Breast epithelium (tissue), 4 donors: ENCODE measurements at places on chromosomes 12 and 14.

GRCh38 chr12:52139579-52140062, 52.2 kb downstream of the KRT80 start:
- DNase-seq = no peak

GRCh38 chr14:102505775-102506625, 3.6 kb downstream of the ANKRD9 start:
- no peak for DNase-seq

DNA sequence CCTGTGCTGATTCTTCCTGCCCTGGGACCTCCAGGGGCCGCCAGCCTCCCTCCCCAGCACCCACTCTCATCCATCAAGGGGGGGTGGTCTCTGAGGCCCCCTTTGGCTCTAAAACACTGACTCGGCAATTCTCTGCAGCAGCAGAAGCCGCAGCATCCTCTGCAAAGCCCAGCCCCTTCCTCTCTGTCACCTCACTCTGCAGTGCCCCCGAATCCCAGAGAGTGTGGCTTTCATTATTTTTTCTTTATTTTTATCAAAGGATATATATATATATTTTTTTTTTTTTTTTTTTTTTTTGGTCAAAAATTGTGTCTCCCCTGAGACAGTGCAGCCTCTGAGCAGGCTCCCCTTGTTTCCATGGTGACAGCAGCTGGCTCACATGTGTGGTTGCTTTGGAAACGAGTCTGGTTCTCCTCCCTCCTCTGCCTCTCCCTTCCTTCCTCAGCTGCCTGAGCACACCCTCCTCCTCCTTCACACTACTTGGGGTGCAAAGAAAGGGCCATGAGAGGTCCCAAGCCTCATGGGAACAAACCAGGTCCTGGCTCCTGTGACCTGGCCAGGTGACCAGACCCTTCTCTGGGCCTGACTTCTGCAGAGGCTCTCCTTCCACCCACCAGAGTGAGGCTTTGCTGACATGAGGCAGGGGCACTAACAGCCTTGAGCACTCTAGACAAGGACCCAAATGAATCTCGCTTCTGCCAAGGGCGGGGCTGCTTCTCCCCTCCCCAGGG, 100.5 kb downstream of the LRRC74A start:
- DNase-seq = no peak

GRCh38 chr14:105063056-105063455, 2.2 kb downstream of the GPR132 start:
- no peak for DNase-seq

DNA sequence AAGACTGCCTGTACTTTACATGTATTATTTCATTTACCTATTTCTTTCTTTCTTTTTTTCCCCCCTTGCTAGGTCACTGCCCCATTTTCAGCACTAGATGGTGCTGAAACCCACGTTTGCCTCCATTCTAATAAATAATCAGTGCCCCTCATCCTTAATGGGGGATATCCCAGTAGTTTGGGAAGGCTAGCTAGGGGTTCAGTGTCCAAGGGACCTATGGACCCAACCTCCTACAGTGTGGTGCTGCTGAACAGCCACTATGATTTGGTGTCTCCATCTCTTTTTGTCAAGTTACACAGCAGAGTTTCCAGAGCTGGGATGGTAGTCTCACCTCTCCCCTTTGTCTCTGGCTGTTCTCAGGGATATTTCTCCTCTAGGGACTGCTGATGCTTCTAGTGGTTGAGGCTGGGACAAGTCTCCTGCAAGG, 6.5 kb upstream of the HCFC2 start:
- DNase-seq = no peak

- DNase-seq = no peak
These were observed 454.4 kb downstream of the VRK1 start for GRCh38 chr14:97251491-97252155.

GRCh38 chr12:109879351-109880042, 844 bp downstream of the GLTP start:
- no peak for DNase-seq

- no peak for DNase-seq
These were observed 149.7 kb upstream of the ARHGAP5 start for GRCh38 chr14:31927348-31927832.

GRCh38 chr12:75970310-75970709, 61.3 kb downstream of the PHLDA1 start:
- no peak for DNase-seq

DNA sequence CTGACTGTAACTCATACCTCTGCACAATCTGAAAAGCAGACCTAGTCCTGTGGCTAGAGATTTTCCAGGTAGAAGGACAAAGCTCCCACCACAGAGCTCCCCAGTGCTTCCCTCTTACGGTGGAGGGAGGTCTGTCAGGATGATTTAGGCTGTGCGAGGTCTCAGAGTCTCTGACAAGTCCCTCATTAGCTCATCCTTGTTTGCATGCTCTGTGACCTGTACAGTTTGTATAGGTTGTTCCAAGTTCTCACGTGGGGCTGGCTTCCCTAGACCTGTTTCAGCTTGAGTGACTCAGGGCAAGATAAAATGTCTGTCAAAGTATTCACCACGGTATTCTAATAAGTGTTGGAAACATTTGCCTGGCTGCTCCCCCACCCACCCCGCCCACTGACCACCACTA, 34.8 kb downstream of the ASCL1 start:
- DNase-seq = no peak

- DNase-seq = no peak
These were observed 1.1 kb downstream of the PDE3A start for GRCh38 chr12:20369305-20370013.

- no peak for DNase-seq
These were observed 1489.8 kb upstream of the FLRT2 start for GRCh38 chr14:84040101-84040500.

DNA sequence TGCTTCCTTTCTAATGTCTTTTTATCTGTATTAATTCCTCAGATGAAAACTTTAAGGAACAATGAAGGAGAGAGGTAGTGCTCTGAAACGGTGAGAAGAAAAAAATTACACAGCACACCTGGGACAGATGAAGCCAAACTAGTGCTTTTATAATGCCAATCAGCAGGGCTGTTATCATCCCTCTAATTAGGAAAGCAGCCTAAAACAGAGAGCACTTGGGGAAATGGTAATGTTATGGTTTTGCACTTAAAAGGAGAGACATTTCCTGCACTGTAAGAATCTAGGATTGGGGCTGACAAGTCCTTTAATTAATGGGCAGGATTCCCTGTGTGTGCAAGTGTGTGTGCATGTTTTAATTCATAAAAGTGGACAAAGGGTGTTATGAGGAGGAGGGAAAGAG, 4.8 kb upstream of the LMO3 start:
- no peak for DNase-seq

DNA sequence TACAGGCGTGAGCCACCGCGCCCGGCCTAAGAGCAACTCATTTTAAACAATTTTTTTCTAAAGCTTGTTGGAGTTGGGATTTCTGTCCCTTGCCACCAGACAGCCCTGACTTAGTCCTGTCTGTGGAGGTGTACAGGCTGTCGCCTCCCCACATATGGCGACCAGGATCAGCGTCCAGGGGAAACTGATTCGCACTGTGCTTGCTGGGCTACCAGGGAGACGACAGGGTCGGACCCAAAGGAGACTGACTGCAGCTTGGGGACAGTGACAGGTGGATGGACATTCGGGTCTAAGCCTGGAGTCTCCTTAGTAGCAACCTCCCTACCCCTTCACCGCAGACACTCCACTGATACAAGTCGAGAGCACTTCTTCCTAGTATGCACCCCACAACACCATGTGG, 40.3 kb downstream of the TRAFD1 start:
- peak; percentile 14 for DNase-seq

DNA sequence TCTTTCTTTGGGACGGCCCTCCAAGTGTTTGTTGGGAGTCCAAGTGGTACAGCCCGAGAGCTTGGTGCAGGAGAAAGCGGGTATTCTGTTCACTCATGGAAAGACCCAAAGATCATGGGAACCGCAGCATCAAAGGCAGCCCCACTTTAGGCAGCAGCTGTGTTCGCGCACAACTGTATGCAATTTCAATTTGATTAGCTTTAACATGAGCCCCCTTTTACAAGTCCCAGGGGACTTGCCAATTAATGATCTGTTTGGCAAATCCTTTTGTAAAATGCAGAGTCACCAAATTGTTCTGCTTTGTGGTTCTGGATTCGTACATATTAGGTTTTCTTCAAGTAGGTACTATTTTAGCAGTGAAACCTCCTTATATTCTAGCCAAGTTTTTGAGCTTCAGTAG, 217.7 kb downstream of the AACS start:
- DNase-seq = no peak

DNA sequence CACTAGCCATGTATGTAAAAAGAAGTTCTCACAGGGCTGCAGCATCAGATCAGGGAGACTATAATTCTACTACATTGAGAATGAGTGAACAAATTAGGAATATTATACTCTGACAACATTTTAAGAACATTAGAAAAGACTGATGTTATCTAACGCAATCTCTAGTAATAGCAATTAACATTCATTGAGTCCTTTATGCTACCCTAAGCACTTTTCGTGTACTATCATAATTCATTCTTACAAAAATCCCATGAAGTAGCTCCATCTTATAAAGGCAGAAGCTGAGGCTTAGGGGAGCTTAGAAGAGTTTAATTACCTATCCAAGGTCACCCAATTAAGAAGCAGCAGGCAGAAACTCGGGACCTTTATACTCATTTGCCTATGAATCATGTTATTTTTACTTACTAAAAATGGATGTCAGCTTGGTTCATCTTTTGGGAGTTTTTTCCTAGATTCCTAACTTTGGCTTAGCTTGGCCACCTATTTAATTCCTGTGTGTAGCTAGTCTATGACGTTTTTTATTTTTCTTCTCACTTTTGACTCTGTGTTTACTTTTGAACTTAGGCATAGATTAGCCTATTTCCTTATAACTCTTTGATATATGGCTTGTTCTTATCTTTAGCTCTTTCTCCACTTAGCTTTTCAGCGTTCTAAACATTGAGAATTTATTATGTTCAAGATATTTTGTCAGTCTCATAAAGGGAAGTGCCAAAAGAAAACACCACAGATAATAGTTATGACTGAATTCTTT, 333.5 kb upstream of the DCN start:
- no peak for DNase-seq

DNA sequence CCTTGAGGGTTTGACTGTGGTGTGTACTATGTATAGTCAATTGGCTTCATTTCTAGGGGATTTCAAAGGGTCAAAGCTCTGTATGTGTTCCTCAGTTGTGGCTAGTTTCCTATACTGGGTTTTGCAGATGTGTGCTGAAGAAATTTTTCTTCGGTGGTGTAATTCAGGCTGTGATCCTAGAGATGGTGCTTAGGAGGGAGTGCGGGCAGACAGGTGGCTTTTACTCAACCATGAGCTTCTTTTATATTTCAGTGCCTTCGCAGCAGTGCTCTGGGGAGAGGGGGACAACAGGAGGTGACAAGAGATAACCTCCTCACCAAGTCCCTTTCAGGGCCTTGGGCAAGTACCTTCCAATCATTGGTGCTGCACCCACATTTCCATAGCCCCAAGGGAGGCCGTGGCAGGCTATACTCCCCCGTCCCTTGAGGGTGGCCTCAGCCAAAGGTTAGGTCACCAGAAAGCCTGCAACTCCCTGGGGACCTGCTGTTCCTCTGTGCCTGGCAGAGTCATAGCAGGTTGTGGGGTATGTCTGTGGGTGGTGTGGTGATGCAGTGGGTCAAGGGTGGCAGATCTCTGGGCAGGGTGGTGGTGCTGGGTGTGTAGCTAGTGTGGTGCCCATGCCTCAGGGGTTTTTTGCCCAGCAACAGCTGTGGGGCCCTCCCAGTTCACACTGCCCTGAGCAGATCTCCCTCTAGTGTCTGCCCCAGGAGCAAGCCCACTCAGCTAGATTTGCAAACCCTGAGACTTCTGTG, 37.0 kb upstream of the TMX1 start:
- DNase-seq = no peak

DNA sequence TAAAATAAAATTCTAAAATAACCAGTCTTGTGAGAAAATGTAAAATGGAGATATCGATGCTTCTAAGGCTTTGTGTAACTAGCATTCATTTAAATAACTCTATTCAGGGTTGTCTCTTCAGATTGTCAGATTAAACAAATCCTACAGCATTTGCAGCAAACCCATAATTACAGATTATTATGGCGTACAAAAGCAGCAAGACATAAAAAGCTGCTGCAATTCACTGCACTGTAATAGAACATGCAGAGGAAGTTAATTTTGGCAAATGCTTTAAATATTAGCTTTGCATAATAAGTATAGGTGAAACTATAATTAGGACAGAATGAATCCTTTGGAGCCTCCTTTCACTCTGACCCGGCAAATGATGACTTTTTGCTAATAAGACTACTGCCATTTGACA, 98.3 kb downstream of the INSM2 start:
- no peak for DNase-seq

DNA sequence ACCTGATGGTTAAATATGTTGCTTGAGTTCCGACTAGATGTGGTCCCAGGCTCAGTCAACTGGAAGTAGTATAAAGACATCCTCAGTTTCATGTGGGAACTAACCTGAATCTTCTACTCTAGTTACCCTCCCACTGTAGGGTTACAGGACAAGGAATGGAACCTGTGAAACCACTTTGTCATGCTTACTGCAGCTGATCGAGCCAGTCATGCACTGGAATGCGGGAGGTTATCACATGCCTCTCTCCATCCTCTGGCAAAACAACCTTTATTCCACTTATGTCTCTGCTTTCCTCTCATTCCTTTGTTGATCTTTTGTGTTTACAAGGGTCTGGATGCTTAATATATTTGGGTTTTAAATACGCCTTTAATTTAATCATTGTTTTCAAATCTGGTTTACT, 111.9 kb upstream of the DDHD1 start:
- no peak for DNase-seq

DNA sequence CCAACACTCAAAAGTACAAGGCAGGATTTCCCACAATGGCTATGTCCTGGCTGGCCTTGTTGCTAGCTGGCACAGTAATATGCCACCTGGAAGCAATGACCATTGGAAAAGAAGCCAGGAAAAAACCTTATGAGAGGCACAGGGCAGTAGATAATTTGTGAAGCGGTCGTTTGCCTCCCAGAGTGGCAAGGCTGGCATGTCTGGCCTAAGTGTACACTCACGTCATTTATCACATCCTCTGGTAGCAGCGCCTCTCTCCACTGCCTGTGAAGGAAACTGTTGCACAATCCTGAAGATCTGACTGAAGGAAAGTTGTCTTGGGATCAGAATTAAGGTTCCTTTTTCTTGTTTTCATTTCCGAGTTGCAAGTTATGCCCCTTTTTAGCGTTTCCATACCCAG, 408.5 kb downstream of the ZFP36L1 start:
- DNase-seq = no peak

GRCh38 chr14:101540481-101541462, 20.5 kb upstream of the DIO3 start:
- no peak for DNase-seq

GRCh38 chr12:79778802-79779448, 88.2 kb upstream of the PAWR start:
- DNase-seq = no peak

GRCh38 chr14:24846261-24846660, 203.7 kb downstream of the STXBP6 start:
- no peak for DNase-seq

GRCh38 chr12:42855362-42855950, 265.9 kb upstream of the PRICKLE1 start:
- DNase-seq = no peak

- DNase-seq = no peak
These were observed 345.2 kb upstream of the FKBP4 start for GRCh38 chr12:2449586-2449985.
